Activated naive CD8-positive, alpha-beta T cell treated with anti-CD3 and anti-CD28 coated beads, Interleukin-2, amount 50 U/mL, for 24 hours (primary cell): ENCODE measurements at places on chromosomes 4 and X.

DNA sequence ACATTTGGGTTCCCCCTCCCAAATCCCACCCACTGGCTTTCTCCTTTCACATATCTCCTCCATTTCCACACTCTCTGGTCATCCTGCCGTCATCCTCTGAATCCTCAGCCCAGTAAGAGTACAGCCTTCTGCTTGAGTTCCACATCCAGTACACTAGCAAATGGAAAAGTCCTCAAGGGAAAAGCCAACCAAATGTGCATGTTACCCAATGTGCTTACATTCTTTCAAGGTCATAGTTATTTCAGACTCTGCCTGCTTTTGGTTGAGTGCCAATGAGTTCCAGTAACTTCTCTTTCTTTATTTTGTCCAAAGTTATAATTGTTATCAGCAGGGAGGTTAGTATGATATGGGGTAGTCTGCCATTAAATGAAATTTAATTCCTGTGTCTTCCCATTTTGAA is 78.1 kb downstream of the SRPX start:
- no peaks in the 10 kb centered on the region for H3K36me3 ChIP-seq
- DNase-seq: no peak
- H3K4me3 ChIP-seq: no peak overlapping the region

GRCh38 chrX:110466790-110467189 is 108.1 kb downstream of the RTL9 start:
- no peaks in the 10 kb centered on the region for H3K27me3 ChIP-seq
- H3K27ac ChIP-seq: no peak overlapping the region
- H3K4me3 ChIP-seq: no peak overlapping the region
- no peak for DNase-seq

- H3K36me3 ChIP-seq: no peaks in the 10 kb centered on the region
- no peak overlapping the region for H3K4me3 ChIP-seq
- DNase-seq: no peak
Observed at GRCh38 chrX:153827903-153828302, 2.4 kb downstream of the PDZD4 start.

- H3K4me1 ChIP-seq: no peaks in the 10 kb centered on the region
- no peak overlapping the region for H3K27ac ChIP-seq
- H3K36me3 ChIP-seq: no peaks in the 10 kb centered on the region
- DNase-seq: no peak
Observed at GRCh38 chr4:165692082-165692481, 181.0 kb upstream of the TLL1 start.

- no peaks in the 10 kb centered on the region for H3K36me3 ChIP-seq
- H3K4me3 ChIP-seq: no peak overlapping the region
- DNase-seq: peak; percentile 17
- no peak overlapping the region for H3K27ac ChIP-seq
Observed at GRCh38 chrX:56978172-56978571, 17.2 kb downstream of the SPIN3 start.

DNA sequence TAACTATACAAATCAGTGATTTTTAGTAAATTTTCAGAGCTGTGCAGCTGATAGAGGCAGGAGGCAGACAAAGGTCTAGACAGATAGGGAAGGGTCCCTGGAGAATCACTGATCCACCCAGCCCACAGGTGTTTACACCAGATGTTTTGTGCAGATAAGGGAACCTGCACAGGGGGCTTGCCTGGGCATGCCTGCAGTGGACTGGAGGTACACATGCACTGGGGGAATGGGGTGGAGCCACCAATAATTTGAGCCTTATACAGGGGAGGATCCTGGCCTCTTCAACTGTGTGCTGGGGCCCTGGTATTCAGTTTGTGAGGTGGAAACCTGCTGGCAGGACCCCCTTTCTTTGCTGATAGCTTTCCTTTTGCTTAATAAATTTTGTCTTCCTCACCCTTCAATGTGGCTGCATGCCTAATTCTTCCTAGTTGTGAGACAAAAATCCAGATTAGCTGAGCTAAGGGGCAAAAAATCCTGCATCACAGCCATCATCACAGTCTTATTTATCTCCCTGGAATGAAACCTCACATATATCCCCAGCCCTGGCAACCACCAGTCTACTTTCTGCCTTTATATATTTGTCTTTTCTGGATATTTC is 102.8 kb downstream of the KDM6A start:
- H3K36me3 ChIP-seq: peaks cover 31% of the 10 kb centered on the region
- peaks cover 25% of the 10 kb centered on the region for H3K4me1 ChIP-seq
- no peak for DNase-seq
- no peak overlapping the region for H3K4me3 ChIP-seq

- H3K4me3 ChIP-seq: no peak overlapping the region
- no peak for DNase-seq
- no peaks in the 10 kb centered on the region for H3K36me3 ChIP-seq
Observed at GRCh38 chrX:31124536-31124935, 52.7 kb upstream of the FTHL17 start.

- H3K27me3 ChIP-seq: peaks cover 6% of the 10 kb centered on the region
- no peak overlapping the region for H3K4me3 ChIP-seq
- H3K36me3 ChIP-seq: no peaks in the 10 kb centered on the region
- no peaks in the 10 kb centered on the region for H3K4me1 ChIP-seq
- no peak for DNase-seq
Observed at GRCh38 chrX:9882669-9883446, 84.3 kb upstream of the CLDN34 start.

DNA sequence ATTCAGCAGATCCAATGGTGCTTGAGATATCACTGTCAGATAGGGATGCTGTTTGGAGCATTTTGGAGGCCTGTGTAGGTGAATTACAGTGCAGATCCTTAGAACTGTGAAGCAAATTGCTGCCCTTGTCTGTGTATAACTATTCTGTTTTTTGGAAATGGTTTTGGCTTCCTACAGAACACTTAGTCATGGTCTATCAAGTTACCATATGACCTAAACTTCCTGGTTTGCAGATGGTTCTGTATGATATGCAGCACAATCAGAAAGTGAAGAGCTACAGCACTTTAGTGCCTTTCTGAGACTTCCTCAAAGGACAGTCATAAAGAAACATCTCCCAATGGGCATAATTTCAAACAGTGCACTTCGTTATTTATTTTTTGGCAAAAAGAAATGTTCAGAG is 688.6 kb downstream of the SH3BGRL start:
- no peaks in the 10 kb centered on the region for H3K36me3 ChIP-seq
- no peak overlapping the region for H3K4me3 ChIP-seq
- no peak for DNase-seq
- no peaks in the 10 kb centered on the region for H3K4me1 ChIP-seq
- no peak overlapping the region for H3K27ac ChIP-seq

GRCh38 chrX:105648732-105649131 is 173.6 kb upstream of the NRK start:
- DNase-seq: no peak
- no peaks in the 10 kb centered on the region for H3K36me3 ChIP-seq
- no peaks in the 10 kb centered on the region for H3K4me1 ChIP-seq

- DNase-seq: no peak
- H3K27me3 ChIP-seq: peaks cover 2% of the 10 kb centered on the region
Observed at GRCh38 chr4:47972181-47972580, 44.3 kb downstream of the CNGA1 start.

DNA sequence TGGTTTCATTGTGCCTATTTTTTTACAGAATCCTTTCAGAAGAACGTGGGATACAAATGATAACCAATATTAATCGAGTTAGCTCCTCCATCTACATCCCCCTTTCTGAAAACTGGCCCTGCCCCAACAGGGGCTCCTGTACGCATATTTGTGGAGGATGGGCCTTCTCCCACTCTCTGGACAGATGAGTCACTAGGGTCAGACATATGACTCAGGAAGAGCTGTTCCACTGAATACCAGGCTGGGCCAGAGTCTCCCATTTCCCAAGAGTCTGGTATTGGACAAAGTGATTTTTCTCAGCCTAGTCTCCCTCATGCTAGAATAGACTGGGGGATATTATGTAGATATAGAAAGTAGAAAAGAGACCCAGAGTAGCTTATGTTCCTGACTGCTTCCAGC is 142.4 kb downstream of the TSPAN5 start:
- peak overlapping the region; percentile 0 for H3K27ac ChIP-seq
- no peak overlapping the region for H3K4me3 ChIP-seq
- no peaks in the 10 kb centered on the region for H3K27me3 ChIP-seq
- peaks cover 60% of the 10 kb centered on the region for H3K4me1 ChIP-seq
- H3K36me3 ChIP-seq: peaks cover 6% of the 10 kb centered on the region

GRCh38 chrX:123408821-123409737 is 225.0 kb downstream of the GRIA3 start:
- no peak overlapping the region for H3K4me3 ChIP-seq

GRCh38 chr4:174870311-174870710 is 41.3 kb upstream of the GLRA3 start:
- H3K27ac ChIP-seq: no peak overlapping the region
- no peaks in the 10 kb centered on the region for H3K36me3 ChIP-seq
- DNase-seq: no peak

DNA sequence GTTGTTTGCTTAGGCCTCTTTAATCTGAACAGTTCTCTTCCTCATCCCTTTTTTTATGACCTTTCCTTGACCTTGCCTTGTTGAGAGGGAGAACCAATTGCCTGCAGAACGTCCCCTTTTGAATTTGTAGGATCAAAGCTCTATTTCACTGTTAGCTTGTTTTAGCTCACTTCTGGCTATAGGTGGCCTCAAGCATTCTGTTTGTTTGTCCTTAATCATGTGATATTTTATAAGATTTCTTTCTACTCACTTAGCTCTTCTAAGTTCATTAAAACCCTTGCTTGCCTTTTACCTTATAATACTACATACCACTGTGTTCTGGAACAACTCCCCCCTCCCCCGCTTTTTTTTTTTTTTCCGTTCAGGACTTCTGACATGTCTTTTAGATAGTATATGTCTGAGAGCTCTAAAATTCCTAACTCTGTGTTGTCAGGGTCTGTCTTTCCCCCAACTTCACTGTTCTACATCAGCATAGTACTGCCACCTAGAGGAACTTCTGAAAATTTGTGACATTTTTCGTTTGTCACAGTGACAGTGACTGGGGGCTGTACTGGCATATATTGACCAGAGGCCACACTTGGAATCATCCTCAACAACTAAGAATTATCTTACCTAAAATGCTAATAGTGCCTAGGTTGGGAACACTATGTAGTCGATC is 128.5 kb downstream of the LARP7 start:
- no peak overlapping the region for H3K27ac ChIP-seq
- H3K36me3 ChIP-seq: no peaks in the 10 kb centered on the region
- H3K27me3 ChIP-seq: peaks cover 3% of the 10 kb centered on the region

DNA sequence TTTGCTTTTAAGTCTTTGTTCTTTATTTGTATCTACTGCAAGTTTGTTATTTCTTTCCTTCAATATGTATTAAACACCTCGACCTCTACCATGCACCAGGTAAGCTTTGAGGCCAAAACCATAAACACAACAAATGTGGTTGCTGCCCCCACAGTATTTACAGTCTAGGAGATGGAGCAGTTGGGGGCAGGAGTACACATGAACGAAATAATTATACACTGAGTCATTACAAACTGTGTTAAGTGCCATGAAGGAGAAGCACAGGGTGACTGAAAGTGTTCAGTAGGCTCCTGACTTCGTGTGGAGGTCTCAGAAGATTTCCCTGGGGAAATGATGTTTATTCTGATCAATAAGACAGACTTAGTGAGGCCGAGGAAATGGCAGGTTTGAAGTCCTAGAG is 30.3 kb downstream of the SLC25A43 start:
- H3K27me3 ChIP-seq: no peaks in the 10 kb centered on the region
- DNase-seq: no peak
- H3K27ac ChIP-seq: no peak overlapping the region

GRCh38 chr4:21872101-21872500 is 76.5 kb downstream of the KCNIP4 start:
- H3K4me1 ChIP-seq: no peaks in the 10 kb centered on the region
- no peak for DNase-seq
- peaks cover 2% of the 10 kb centered on the region for H3K27me3 ChIP-seq
- no peak overlapping the region for H3K27ac ChIP-seq

GRCh38 chrX:115449742-115450141 is 111.2 kb upstream of the PLS3 start:
- no peaks in the 10 kb centered on the region for H3K36me3 ChIP-seq
- H3K4me3 ChIP-seq: no peak overlapping the region
- H3K27me3 ChIP-seq: no peaks in the 10 kb centered on the region
- DNase-seq: no peak

- DNase-seq: no peak
- H3K36me3 ChIP-seq: no peaks in the 10 kb centered on the region
- no peaks in the 10 kb centered on the region for H3K27me3 ChIP-seq
- H3K27ac ChIP-seq: no peak overlapping the region
- H3K4me1 ChIP-seq: peaks cover 17% of the 10 kb centered on the region
Observed at GRCh38 chr4:52824270-52824602, 37.9 kb upstream of the RASL11B start.

- no peak overlapping the region for H3K27ac ChIP-seq
- no peak for DNase-seq
- no peaks in the 10 kb centered on the region for H3K36me3 ChIP-seq
- peaks cover 12% of the 10 kb centered on the region for H3K27me3 ChIP-seq
- no peaks in the 10 kb centered on the region for H3K4me1 ChIP-seq
Observed at GRCh38 chr4:154307451-154307850, 184.1 kb downstream of the DCHS2 start.

DNA sequence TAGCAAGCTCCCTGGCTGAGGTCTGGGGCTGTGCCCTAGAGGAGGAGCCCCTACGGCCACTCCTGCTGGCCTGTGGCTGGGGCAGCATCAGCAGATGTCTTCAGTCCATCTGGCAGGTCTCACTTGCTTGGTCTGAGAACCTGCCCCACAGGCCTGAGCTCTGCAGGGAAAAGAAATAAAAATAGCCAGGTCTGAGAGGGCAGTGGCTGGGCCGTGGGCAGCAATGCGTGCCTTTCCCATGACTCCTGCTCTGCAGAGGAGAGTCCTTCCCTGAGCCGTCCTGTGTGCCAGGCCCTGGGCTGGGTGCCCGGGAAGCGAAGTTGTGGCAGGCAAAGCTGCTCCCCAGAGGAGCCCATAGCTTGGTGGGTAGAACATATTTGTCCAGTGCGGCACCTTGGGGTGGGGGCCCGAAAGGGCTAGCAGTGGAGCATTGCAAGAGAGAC is 11.3 kb upstream of the KIAA0232 start:
- no peaks in the 10 kb centered on the region for H3K27me3 ChIP-seq
- H3K4me1 ChIP-seq: peaks cover 18% of the 10 kb centered on the region
- no peak overlapping the region for H3K4me3 ChIP-seq
- DNase-seq: no peak

DNA sequence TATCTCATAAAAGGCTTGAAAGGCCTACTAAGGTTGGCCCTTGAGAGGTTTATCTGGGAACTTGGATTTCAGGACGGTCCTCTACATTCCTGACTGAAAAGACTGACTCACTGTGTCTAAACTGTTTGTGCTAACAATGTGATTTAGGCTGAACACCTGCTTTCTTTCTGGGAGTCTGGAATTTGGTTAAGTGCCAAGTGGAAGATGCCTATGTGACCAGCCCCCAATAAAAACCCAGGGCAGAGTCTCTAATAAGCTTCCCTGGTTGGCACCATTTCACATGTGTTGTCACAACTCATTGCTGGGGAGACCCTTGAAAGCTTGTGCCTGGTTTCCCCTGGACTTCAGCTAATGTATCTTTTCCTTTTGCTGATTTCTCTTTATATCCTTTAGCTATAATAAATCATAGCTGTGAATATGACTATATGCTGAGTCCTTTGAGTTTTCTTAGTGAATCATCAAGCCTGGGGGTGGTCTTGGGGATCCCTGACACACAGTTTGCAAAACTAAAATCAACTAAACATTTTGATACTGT is 55.1 kb downstream of the GPR82 start:
- no peaks in the 10 kb centered on the region for H3K27me3 ChIP-seq
- no peaks in the 10 kb centered on the region for H3K36me3 ChIP-seq
- peaks cover 11% of the 10 kb centered on the region for H3K4me1 ChIP-seq
- H3K4me3 ChIP-seq: no peak overlapping the region
- no peak for DNase-seq
- no peak overlapping the region for H3K27ac ChIP-seq

- no peak overlapping the region for H3K27ac ChIP-seq
- H3K4me1 ChIP-seq: no peaks in the 10 kb centered on the region
- peaks cover 22% of the 10 kb centered on the region for H3K27me3 ChIP-seq
- DNase-seq: no peak
Observed at GRCh38 chr4:140748171-140748570, 8.0 kb downstream of the TBC1D9 start.

GRCh38 chr4:83890231-83890630 is 354.3 kb downstream of the GPAT3 start:
- no peak overlapping the region for H3K27ac ChIP-seq
- H3K27me3 ChIP-seq: no peaks in the 10 kb centered on the region
- H3K4me1 ChIP-seq: no peaks in the 10 kb centered on the region
